ENCODE measurements at places on chromosomes 5 and 9.

GRCh38 chr5:150987746-150988145 lies 32.6 kb upstream of the GPX3 start:
- DNase-seq: no peak

DNA sequence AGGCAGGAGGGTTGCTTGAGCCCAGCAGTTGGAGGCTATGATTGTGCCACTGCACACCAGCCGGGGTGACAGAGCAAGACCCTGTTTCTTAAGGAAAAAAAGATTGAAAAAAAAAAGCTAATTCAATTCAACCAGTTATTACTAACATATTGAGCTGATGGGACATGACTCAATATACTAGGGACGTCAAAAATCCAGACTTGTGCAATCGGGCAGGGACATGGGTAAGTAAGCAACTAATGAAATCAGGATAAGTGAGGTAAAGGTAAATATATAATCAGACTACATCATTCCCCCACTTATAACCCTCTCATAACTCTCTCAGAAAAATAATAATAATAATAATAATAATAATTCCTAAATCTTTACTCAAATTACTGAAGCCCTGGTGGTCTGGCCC lies 975 bp upstream of the HAVCR1 start:
- no peak for DNase-seq

DNA sequence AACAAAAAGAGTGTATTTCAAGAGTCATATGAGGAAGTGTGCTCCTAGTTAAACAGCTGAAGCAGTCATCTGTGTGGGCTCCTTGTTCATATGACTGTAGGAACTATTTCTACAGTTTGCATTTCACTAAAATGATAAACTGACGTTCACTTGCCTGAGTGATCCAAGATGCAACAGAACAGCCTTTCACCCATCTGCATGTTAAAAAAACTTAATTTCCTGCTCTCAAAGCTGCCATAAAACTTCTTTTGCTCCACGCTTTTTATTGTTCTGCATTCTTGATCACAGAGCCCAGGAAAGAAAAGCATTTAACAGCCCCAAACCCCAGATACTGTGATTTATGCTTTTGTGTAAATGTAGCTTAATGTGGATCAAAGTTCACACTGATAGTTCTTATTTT lies 43.9 kb downstream of the ZNF608 start:
- DNase-seq: no peak

DNA sequence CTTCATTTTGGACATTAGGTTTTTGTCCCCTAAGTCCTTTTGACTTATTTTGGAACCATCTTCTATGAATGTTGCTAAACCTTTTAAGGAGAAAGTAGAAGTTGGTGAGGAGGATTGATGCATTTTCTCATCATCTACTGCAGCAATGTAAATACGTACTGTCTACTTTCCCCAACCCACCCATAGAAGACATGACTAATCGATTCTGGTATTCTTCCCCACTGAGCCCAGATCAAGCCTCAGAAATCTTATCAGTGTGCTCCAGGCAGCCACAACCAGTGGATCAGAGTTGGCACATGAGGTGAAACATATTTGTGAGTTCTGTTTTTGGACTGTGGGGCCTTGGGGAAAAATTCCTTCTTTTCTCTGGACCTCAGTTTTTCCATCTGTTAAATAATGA lies 57.7 kb downstream of the FGF18 start:
- DNase-seq: no peak

DNA sequence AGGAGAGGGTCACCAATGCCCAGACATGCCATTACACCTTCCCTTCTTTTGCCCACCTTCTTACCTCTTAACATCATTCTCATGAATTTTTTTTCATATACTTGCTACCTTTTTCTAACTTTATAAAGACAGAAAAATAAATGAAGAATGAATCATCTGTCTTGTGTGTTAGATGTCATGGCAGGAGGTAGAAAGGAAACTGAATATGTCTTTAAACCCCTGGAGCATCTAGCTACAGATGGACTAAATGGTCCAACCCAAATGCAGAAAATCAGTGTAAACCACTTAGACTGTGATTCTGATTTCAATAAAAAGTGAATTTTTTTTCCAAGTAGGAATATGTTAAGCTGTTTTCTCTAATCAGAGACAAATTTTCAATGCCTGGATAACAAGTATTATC lies 11.8 kb upstream of the IL6ST start:
- no peak for DNase-seq

- DNase-seq: peak; percentile 60
Observed at GRCh38 chr5:159049844-159050315, 49.8 kb downstream of the EBF1 start.

DNA sequence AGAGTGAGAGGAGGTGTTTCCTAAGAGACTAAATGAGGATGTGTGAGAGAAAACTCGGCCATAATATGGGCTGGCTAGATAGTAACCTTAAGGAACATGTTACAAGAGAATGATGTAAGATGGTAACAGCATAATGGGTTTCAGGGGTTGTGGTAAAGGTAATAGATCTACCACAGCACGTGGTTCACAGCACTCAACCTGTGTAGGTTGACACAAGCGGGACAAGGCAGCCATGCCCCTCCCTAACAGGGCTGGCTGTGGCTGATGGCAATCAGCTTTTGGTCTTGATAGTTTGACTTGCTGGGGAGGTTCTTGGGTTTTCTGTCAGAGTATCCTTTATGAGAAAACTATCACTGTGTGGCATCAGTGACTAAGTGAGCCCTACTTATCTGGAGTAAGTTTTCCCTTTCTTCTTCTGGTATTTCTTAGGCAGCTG lies 138.6 kb downstream of the TRIO start:
- DNase-seq: no peak
